CD8-positive, alpha-beta T cell (primary cell): ENCODE measurements at places on chromosomes 1 and 21. TPM values are rescaled to one million over a fixed set of nuclear protein-coding genes. Genes with fewer than 3 reads are reported as not detected.

Gene LCE1C
- not detected for total RNA-seq

Gene SLC22A15
- total RNA-seq, result not detected

Gene MAP3K21
- total RNA-seq, result 0.73 TPM

Gene ESPN
- 5.5 TPM for total RNA-seq

Gene LRRC7
- 3.1 TPM for total RNA-seq
